ENCODE measurements at places on chromosomes 11 and 22.

GRCh38 chr11:117228091-117228490 lies 3.8 kb downstream of the PCSK7 start:
- DNase-seq: no peak

- no peak for DNase-seq
Measured at GRCh38 chr11:15824060-15824459, 532.3 kb downstream of the SOX6 start.

DNA sequence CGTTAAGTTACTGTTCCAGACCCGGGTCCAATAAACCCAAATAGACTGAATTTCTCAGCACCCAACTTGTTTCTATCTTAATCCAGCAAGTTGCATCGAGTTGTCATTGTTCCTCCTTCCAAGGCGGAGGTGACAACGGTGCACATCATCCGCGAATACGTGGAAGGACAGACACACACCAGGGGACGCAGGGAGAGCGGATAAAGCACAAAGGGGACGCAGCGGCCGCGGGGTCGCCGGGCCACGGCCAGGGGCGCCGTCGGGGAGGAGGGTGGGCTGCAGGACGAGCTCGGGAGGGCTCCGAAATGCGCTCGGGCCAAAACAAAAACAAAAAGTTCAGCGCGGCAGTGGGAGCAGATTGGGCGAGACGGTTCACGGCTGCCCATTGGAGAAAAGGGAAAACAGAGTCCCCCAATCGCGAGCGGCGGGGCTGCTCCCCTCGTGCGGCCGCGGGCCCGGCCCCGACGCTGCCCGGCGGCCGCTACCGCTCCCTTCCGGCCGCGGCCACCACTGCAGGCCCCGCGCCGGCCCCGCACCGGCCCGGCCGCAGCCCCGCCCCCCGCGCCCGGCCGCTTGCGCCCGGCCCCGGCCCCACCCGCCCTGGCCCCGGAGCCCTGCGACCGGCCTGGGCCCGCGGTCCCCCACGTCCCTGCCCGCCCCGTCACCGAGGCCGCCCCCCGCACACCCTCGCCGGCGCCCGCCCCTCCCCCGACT lies 518 bp downstream of the KMT5B start:
- peak; percentile 77 for DNase-seq

DNA sequence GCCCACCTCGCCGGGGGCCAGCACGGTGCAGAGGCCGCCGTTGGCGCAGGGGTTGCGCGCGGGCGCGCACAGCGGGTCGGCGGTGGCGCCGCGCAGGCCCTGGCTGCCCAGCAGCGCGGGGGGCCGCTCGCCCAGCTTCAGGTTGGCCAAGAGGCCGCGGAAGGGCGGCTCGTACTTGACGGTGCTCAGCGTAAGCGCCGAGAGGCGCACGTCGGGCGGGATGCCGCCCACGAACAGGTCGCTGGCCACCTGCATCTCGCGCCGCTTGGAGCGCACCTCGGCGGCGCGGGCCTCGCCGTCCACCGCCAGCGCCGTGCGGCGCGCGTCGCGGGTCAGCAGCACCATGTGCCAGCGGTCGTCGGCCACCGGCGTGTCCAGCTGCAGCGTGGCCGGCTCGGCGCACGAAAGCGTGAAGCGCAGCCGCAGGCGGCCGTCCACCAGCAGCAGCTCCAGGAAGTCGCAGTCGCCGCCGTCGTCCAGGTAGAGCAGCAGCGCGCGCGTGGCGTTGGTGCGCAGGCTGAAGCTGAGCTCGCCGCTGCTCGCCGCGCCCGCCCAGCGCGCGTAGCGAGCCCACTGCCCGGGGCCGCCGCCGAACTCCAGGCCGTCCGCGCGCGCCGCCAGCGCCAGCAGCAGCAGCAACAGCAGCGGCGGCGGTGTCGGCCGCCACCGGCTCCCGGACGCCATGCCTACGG lies 9.8 kb downstream of the NRXN2 start:
- peak; percentile 11 for DNase-seq

DNA sequence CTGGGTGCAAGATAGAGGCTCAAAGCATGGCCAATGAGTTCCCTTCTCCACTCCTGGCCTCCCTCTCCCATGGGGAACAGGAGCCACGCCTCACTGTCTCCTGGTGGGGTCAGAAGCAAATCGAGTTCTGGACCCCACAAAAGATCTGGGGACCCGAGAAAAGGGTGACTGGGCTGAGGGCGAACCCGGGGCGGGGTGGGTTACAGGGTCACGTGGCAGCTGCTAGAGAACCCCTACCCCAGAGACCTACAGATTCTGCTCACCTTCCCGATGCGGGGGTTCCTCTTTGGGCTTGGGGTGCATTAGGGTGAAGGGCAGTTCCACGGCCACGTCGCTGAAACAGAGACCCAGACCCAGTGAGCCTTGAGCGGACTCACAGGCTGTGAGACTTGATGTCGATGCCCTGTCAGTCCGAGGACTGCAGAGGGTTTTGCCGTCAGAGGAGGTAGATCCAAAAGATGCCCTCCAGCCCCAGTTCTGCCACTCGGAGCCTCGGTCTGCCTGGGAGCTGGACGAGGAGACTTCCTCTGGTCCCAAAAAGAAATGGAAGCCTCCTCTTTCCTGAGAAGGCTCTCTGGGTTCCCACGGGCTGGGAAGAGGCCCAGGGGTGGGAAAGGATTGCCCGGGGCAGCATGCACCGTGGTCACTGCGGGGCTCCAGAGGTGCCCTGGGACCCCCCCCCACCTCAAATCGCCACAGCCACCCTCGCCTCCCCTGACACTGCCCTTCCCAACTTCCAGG lies 28.2 kb downstream of the TPBGL start:
- DNase-seq: no peak

- DNase-seq: no peak
Measured at GRCh38 chr11:69050592-69051380, 2.1 kb downstream of the TPCN2 start.

- DNase-seq: no peak
Measured at GRCh38 chr22:24431309-24432034, 4.1 kb downstream of the ADORA2A start.

GRCh38 chr22:19110064-19110458 lies 12.2 kb downstream of the DGCR2 start:
- DNase-seq: no peak

DNA sequence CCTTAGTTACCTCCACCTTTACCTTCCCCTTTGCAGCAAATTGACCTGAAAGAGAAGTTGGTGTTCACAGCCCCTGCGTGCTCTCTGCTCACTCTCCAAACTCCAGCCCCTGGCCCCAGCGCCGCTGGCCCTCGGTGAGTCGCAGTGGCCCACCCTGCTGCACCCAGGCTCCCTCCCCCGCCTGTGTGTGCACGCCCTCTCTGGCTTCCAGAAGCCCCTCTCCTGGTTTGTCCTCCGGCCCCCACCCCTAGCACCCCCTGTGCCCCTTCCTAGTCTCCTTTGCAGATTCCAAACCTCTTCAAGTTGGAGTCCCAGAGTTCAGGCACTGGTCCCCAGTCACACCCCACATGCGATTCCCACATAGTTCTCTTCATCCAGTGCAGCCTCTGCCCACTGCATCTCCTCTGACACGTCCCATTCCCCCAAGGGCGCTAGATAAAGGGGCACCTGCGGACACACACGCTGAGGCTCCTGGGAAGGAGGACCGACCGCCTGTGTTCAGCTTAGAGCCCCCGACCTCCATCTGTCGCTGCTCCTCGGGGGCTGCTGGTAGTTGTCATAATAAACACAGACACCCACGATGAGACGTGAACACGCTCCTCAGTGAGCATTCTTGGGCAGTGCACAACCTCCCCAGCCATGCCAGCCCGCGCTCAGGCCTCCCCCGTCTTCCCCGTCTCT lies 1.5 kb upstream of the PHRF1 start:
- DNase-seq: no peak

DNA sequence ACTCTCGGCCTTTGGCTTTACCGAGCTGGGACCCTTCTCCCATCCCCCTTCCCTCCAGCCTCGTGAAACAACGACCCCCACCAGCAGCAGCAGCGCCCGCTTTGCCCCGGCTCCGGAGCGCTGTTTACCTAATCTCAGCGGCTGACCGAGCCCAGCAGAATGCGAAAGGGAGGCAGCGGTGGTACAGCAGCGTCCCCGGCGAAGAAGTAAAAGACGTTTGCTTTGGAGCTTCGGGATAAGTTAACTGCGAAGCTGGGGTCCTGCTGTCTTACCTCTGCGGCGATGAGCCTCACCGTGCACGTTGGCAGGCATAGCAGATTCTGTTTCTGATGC lies 2.0 kb upstream of the LARGE1 start:
- peak; percentile 29 for DNase-seq

DNA sequence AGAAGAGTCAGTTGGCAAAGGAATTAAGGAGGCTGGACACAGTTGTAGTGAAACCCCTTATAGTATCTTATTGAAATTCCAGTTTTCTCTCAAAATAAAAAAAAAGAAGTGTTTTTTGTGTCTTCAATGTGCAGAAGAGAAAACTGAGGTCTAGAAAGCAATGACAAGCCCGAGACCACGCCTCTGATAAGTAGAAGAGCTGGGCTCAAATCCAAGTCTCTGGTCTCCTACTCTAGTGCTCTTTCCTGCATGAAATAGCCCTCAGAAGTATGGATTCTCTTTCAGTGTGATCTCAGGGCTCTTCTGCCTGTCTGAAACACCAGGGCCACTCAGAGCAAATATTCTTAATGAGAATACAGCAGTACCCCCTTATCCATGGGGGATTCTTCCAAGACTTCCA lies 200.9 kb downstream of the KIF18A start:
- no peak for DNase-seq

DNA sequence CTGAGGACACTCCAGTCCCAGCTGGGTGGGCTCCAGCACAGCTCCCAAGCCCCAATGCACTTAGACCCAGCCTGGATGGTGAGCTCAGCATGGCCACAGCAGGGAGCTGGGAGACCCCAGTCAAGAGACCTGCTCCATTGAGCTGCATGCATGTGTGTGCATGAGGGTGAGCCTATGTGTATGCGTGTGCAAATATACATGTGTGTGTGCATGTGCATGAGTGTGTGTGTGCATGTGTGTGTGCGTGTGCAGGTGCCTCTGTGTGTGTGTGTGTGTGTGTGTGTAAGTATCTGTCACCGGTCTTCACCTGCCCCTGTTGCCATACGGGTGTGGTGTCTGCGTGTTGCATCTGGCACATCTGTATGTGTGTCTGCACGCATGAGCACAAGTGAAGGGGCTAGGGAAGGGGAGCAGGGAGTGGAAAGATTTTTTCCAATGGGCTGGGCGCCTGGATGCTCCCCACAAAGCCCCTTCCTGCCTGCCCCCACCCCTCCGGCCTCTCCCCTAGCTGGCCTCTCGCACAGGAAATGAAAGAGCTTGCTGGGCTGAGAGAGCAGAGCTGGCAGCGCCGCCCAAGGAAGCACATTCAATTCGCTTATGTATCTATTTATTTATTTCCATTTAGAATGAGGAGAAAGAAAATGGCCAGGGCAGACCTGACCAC lies 4.1 kb downstream of the TSPAN32 start:
- DNase-seq: no peak

GRCh38 chr22:43630451-43630850 lies 181.7 kb downstream of the EFCAB6 start:
- DNase-seq: no peak

DNA sequence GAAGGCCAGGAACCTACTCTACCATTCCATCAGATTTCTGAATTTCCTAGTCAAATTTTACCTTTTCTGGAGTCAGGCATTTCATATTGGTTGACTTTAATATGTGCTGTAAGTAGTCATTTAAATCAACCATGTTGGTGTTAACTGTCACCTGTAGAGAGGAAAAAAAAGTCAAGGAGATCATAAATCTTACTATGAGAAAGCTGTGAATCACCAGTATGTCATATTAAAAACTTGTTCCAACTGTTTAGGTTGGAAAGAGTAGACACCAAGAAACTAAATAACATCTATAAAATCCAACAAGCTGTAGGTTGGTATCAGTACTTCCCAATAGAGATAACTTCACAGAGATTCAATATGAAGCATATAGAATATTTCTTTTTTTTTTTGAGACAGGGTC lies 39.5 kb downstream of the COPB1 start:
- no peak for DNase-seq

DNA sequence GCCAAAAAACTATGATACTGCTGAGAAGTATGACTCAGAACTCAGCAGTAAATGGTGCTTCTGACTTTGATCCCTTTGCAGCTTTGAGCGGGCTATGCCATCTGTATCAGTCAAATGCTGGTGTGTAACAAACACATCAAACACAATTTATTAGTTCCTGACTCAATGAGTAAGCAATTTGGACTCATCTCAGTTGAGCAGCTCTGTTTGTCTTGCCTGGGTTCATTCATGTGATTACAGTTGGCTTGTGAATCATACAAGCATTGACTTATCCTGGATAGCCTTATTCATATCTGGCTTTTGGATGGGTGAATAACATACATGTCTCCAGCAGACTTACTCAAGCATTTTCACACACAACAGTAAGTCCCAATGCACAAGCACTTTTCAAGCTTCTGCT lies 858.8 kb downstream of the METTL15 start:
- DNase-seq: peak; percentile 69

GRCh38 chr11:46808799-46809431 lies 37.2 kb downstream of the CKAP5 start:
- peak; percentile 38 for DNase-seq

- DNase-seq: peak; percentile 68
Measured at GRCh38 chr11:85948884-85949283, 93.7 kb downstream of the CCDC83 start.

- no peak for DNase-seq
Measured at GRCh38 chr11:8867035-8867434, 44.0 kb upstream of the AKIP1 start.

- no peak for DNase-seq
Measured at GRCh38 chr11:46376258-46377050, 5.0 kb upstream of the MDK start.

GRCh38 chr22:28822930-28823551 lies 22.7 kb upstream of the XBP1 start:
- peak; percentile 49 for DNase-seq

GRCh38 chr11:94791216-94791889 lies 23.2 kb downstream of the AMOTL1 start:
- DNase-seq: no peak

GRCh38 chr22:24845041-24845898 lies 39.3 kb downstream of the SGSM1 start:
- DNase-seq: no peak

DNA sequence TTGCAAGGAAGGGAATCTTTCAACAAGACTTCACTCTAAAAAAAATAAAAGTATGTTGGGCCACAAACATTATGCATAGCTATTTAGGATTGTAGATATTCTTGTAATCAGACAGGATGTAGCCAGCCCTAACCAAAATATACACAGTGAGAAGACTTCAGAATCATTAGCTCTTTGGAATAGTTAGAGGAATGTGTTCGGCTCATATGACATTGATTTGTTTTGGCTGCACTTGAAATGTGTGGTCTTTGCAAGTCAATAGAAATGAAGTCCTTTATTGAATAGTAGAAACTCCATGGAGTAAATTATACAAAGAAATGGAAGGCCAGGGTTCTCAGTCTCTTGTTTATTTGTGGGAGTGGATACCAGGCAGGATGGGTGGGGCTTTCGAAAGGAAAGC lies 692.1 kb downstream of the NTM start:
- DNase-seq: no peak

GRCh38 chr22:20316844-20317401 lies 2.9 kb downstream of the DGCR6L start:
- no peak for DNase-seq

All from kidney tubule cell (primary cell).